ENCODE measurements at places on chromosomes 7 and 10.

GRCh38 chr10:3750006-3750816 lies 34.8 kb downstream of the KLF6 start:
- DNase-seq: no peak

DNA sequence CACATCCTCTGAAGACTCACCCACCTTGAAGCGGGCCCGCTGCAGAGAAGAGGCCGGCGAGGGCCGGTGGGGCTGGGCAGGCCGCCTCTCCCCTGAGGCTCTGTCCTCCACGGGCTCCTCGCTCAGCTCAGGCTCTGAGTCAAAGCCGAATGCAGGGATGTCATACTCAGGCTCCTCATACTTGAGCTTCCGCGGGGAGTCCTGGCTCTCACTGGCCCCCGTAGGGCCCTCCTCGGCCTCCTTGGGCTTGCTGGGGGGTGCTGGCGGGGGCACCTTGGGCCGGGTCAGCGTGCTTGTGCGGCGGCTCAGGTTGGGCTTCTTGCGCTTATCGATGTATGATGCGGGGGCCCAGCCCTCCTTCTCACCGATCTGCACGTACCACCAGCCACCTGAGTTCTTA lies 109.9 kb downstream of the NEURL1 start:
- DNase-seq: no peak

DNA sequence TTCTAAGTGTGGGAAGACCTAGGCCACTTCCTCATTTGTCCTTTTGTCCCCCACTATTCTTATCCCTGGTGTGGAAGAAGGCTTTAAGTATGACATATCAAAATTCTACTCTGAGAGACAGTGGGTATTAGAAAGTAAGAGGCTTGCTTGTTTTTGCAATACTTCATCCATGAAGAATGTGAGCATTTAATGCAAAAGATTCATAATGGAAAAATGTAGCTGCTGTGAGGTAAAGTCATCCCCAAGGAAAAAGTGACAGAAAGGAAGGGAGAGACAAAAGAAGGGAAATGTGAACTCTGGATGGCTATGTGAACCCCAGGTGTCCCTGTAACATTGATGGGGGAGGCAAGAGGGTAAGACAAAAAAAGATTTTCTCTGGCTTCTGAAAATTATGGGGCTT lies 607.5 kb downstream of the SORCS1 start:
- DNase-seq: no peak

GRCh38 chr10:61052469-61053205 lies 108.7 kb upstream of the RHOBTB1 start:
- DNase-seq: no peak

- DNase-seq: no peak
These were observed 43.9 kb upstream of the EEPD1 start for GRCh38 chr7:36109013-36109627.

GRCh38 chr10:69757553-69758309 lies 44.0 kb upstream of the COL13A1 start:
- DNase-seq: no peak

DNA sequence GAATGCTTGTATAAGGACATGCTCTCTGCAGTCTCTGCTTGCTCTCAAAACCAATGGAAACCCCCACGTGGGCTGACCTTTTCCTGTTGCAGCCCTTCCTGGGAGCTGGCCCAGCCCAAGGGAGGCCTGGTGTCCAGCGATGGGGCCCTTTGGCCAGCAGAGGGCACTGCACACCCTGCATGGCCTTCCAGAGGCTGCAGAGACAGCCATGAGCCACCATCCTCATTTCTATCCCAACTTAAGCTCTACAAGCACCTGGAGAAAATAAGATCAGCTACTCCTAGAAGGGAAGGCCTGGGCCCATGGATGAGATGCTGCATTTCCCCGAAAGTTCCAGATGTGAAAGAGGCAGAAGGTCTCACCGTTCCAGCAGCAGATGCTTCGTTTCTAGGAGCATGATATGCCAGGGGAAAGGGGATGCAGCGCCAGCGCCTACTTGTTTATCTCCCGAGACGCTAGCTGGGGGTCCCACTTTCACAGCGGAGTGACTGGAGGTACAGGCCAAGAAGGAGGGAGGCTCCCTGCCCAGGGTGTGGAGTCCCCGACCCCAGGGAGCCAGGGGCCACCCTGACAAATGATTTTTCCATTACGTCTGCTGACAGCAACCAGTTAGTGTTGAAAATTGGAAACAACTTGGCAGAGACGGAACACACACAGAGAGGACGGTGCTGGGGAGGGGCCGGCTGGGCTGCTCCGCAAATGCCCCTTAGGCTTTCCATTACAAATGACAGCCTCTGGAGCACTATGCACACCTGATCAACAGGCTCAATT lies 106.4 kb downstream of the ZRANB1 start:
- DNase-seq: peak; percentile 38

DNA sequence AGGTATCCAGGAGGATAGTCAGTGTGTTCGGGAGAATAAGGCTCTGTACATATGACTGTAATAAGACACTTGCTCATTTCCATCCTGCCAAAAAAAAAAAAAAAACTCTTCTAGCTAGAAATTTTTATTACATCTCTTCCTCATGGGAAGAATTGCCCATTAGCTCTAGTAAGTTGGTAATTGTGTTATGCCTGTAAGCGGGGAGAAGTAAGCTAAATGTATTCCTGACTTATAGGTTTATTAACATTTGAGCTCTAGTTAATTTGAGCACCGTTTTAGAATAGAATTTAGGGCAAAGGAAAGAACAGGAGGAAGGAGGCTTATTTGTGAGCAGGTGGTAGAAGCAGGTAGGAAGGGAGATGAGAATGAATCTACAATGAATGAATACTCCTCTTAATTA lies 1210.6 kb downstream of the SORCS1 start:
- DNase-seq: no peak

DNA sequence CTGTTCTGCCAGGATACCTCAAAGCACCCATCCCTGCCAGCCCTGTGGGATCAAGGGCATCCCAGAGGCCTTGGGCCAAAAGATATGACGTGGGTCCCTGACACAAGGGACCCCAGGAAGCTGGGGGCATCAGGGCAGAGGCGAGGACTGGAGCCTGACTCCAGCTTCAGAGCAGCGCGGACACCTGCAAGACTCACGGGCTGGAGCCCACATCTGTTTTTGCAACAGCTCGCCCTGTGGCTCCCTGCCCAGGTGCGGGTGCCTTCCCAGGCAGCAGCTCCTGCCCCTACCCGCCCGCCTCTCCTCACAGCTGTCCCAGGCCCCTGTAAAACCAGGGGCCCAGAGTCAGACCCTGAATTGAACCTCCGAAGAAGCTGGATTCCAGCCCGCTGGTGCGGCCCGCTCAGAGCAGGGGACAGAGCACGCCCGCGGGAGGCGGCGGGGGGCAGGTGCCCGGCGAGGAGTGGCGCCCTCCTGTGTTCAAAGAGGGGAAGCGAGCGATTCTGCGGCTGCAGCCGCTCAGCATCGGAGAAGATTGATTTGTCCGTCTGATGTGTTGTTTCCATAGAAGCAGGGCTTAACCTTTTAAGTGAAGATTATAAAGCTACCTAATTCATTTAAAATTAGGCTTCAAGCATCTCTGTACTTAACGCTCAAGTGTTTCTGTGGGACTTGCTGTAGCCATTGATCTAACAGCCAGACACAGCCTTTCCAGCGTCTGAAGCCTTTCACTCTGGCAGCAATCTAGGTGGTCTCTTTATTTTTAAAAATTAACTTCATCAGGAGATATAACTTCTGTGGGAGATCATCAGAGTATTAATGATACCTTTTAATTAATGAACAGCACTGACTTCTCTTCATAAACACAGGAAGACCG lies 88.4 kb downstream of the BEND7 start:
- DNase-seq: peak; percentile 66

DNA sequence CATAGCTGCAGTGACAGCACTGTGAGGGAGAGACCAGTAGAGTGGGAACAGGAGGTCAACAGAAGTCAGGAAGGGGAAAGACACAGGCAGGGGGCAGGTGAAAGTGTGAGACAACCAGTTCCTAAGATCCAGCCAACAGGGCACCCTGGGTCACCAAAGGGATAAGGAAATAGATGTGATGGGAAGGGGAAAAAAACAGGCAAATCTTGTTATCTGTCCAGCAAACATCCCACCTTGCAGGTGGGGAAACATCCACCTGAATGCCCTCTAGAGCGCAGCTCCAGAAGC lies 42.5 kb downstream of the DPCD start:
- no peak for DNase-seq

DNA sequence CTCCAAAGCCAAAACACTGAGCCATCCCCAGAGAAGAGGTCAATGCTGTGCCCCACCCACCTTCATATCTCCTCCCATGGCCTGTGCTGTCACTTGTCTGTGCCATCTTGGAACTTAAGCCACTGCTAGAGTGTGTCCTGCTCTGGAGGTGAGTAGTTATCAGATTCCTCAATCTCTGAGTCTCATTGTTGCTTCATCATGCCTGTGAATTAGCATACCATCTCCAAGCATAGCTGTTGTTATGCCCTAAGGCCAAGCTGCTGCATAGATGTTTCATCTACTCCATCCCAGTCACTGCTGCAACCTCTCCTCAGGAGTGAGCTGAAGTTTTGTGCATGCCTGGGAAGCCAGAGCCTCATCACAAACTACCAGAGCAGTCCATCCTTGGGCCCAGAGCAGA lies 349.0 kb downstream of the ZWINT start:
- DNase-seq: no peak

- DNase-seq: no peak
These were observed 107.4 kb upstream of the FAM204A start for GRCh38 chr10:118449521-118449920.

GRCh38 chr7:38107486-38107893 lies 70.6 kb upstream of the STARD3NL start:
- peak; percentile 71 for DNase-seq

DNA sequence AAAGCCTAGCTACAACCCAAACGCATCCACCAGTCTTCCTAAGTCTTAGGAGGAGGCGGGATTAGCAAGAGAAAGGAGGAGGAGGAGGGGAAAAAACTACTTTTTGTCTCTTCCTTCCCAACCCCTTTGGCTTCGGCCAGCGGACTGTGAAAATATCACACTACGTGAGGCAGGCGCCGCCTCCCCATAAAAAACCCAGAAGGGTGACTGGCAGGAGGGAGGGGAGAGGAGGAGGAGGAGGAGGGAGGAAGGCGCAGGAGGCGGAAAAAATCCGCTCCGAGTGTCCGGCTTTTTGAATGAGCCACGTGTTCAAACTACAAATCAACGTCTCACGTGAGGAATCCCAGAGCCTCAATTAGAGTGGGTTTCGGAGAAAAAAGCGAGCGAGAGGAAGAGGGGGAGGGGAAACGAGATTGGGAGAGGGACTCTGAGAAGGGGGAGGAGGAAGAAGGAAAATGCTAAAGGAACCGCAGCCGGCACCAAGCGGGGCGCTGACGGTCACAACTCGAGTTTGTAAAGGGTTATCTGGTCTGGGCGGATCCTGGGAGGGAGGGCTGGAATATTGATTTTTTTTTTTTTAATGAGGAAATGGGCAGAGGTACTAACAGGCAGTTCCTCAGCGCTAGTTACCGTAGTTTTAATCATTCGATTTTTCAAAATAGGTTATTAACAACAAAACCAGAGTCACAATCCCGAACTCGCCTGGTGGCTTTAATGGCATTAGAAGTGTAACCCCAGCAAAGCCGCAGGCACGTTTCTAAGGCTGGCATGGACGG lies at the start of gene IGF2BP3:
IGF2BP3 (minus strand) TSS at position 162 of the 776 bp plus-strand sequence. CDS start 381 bp downstream, outside the sequence.
- no peak for DNase-seq

DNA sequence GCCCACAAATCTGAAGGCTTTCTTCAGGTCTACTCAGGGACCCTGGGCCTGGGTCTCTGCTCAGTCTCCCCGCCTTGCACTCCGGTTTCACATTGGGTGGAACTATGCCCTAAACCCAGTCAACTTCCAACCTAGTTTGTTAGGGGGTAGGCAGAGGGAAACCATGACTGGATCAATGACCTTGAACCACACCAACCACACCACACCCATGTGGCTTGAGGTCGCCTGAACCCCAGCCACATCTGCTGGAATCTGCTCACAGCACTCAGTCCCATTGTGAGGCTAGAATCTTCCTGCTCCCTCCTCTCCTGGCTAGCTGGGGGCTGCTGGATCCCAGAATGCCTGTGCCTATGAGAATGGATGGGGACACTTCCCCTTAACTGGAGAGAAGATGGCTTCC lies 17.9 kb downstream of the RFC2 start:
- no peak for DNase-seq

DNA sequence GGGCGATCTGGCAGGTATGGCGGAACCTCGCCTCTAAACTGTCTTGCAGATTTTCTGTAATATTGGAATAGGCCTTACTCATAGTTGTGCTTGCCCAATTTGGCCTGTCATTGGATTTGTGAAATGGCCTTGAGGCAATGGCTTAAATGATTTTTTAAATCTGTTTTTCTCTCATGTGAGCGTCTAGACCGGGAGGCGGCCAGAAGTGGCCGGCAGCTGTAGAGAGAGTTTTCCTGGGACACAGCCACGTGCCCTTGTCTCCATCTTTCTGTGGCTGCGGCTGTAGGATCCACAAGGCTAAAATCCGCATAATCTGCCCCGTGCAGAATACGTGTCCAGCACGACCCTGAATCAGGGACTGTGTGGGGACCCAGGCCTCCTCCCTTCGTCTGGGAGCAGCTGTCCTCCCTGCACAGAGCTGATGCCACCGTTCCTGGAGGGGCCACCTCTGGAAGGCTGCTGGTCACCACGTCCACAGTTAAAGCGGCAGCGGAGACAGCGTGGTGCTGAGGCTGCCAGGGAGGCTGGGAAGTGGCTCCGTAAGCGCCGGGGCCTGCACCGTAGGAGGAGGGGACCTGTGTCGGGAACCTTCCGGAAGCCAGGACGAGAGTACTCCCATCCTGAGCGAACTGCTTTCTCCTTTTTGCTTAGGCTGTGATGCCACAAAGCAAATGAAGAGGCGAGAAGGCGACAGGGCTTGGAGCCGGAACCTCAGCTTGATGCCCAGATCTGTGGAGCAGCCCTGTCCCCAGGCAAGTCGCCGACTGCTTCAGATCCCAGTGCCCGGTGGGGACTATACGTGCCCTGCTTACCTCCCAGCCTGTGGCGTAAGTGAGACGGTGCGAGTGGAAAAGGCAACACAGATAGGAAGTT lies 99.8 kb downstream of the DYNC2I1 start:
- DNase-seq: no peak

DNA sequence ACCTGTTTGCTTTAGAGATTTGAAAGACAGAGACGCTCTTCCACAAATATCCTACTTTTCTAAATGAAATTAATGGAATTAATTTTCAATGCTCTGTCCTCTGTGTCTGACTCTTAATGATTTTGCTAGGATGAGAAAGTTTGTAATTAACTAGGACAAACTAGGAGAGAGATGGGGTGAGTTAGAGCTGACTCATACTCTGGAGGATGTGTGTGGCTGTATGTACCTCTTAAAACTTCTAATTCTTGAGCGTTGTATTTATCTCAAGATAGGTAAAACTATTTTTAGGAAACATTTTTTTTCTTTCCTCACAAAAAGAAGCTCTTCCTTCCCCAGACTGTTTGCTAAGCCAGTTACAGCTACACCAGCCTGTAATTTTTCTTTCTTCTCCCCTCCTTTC lies 178.8 kb upstream of the ANKRD30A start:
- DNase-seq: no peak

- no peak for DNase-seq
These were observed 217.1 kb upstream of the GHITM start for GRCh38 chr10:83921984-83922860.

DNA sequence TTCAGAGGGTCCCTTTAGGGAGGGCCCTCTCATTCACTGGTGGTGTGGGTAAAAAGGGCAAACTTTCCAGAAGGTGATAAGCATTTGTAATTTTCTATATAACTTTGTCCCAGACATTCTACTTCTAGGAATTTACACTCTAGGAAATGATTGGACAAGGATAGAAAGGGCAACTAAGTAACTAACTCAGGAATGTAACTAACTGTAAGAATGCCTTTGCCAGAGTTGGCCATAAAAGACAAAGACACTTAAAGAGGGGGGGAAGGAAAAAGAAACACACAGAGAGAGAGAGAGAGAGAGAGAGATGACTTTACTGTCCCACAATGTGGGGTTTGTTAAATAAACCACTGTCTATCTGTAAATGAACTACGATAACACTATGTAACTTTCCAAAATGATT lies 38.5 kb upstream of the ITPRID1 start:
- no peak for DNase-seq

Data from CD4-positive, alpha-beta T cell treated with Interleukin-6 for 4 hours (primary cell).